ENCODE measurements at places on chromosomes 4 and X.

- DNase-seq, result no peak
Observed at GRCh38 chr4:108029731-108030130, 40.0 kb downstream of the HADH start.

GRCh38 chr4:1575418-1576303 is 108.5 kb downstream of the FAM53A start:
- DNase-seq, result no peak

DNA sequence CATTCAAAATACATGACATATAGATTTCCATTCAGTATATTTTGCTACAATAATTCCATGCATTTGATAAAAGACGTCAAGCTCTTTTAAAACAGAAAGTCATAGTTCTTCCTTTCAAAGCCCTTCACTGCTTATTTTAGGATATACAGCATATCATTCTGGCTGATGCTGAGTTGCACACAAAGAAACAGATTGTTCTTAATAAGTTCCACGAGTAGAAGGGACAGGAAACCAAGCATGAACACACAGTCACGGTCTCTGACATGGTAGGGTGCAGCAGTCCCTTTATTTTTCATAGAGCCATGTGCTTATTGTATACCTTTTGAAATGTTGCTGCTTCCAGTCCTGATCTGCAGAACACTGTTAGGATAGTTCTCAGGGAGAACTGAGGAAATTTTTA is 85.4 kb downstream of the MAGEB10 start:
- DNase-seq, result no peak

- no peak for DNase-seq
Observed at GRCh38 chr4:37742149-37742548, 56.0 kb upstream of the RELL1 start.

GRCh38 chrX:103175944-103176753 is 38.8 kb upstream of the BEX4 start:
- peak; percentile 85 for DNase-seq

All from KBM-7 (cell line).